NCI-H1092 (cell line): ENCODE measurements at places on chromosomes 12 and 14.

GRCh38 chr12:107560165-107560898 lies 125.3 kb upstream of the PWP1 start:
- no peak for DNase-seq

DNA sequence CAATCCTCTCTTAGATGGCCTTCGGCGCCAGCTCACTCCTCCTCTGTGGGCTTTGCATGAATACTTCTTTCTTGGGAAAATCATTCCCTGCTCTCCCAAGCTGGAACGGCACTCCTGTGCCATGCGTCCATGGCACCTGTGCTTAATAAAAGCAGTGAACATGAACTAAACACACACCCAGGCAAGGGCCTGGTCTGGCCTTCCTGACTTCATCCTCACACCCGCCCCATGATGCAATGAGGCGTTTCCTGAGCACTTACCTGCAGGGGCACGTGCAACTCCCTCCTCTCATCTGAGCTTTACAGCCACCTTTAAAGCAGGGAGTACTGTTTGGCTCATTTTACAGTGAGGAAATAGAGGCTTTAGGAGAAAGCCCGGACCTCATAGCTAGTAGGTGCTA lies 219.8 kb downstream of the SLC41A2 start:
- DNase-seq, result no peak

DNA sequence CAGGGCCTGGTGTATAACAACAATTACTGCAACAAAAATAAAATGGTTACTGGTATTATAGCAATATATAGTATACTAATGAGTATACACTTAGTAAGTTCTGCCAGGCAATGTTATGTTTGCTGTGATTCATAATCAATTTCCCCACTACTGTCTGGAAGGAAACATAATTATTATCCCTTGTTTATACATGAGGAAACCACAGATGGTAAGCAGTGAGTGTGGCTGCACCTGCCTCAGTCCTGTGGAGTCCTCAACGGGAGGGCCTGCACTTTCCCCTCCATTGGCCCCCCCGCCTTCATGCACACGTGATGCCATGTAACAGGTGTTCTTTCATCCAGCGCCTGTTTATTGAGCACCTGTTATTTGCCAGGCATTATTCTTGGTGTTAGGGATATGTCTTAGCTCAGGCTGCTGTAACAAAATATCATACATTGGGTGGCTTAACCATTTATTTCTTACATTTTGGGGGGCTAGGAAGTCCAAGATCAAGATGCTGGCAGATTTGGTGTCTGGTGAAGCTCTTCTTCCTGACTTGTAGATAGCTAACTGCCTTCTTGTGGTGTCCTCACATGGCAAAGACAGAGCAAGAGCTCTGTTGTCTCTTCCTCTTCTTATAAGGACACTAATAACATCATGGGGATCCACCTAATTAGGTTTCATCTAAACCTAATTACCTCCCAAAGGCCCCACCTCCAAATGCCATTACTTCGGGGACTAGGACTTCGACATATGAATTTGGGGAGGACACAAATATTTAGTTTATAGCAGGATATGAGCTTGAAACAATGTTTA lies 59.5 kb upstream of the CHGA start:
- peak; percentile 52 for DNase-seq

GRCh38 chr14:95235351-95235750 lies 78.0 kb upstream of the DICER1 start:
- DNase-seq, result no peak

DNA sequence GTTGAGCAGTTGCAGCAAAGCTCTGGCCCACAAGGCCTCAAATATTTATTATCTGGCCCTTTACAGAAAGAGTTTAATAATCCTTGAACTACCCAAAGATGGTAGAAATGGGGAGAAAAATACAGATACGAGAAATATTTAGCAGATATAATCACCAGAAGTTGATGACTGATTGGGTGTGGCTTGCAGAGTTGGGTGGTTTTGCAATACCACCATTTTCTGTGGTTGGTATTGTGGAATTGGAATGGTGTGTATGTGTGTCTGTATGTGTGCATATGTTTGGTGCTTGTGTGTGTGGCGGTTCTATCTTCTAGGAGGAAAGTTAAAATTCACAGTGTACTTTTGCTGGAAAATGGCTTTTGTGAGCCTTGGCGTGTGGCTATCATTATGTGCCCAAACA lies 85.4 kb upstream of the MANSC4 start:
- no peak for DNase-seq

- DNase-seq, result no peak
Measured at GRCh38 chr12:91406920-91407341, 224.3 kb upstream of the DCN start.

- no peak for DNase-seq
Measured at GRCh38 chr12:52795694-52796428, at the start of gene KRT3. TSS of gene KRT3 (minus strand) at chr12:52796117. CDS start at chr12:52796042, 75 bp downstream.

DNA sequence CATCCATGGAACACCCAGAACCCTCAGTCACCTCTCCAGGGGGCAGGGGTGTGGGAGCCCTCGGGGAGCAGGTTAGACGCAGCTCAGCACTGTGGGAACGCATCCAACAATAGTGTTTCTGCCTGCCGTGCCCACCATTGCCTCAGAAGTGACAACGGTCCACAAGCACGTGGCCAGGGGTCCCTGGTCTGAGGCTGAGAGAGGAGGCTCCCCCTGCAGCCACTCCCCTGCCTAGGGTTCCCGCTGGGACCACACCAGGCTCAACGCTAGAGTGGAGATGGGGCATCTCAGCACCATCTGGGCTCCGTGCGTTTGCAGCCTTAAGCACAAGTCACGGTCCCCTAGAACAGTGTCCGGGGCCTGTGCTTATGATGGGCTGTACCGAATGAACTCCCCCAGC lies 62.7 kb downstream of the TESC start:
- no peak for DNase-seq

GRCh38 chr14:86450085-86450484 lies 920.1 kb downstream of the FLRT2 start:
- no peak for DNase-seq

DNA sequence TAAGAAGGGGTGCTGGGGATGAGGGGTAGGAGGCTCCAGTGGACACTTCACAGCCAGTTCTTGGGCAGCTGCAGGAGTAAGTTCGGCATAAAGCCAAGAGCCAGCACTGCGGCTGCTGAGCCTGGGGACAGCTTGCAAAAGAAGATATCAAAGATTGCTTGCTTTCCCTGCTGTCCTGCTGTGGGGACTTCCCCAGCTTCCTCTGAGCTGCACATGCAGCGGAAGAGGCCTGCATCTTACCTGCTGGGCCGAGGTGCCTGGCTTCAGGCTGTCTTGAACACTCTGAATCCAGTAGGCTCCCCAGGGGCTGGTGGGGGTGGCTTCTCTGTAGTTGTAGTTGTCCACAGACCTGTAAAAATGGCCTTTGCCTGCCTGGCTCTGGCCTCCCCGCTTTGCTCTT lies 1.3 kb downstream of the CHGA start:
- no peak for DNase-seq

DNA sequence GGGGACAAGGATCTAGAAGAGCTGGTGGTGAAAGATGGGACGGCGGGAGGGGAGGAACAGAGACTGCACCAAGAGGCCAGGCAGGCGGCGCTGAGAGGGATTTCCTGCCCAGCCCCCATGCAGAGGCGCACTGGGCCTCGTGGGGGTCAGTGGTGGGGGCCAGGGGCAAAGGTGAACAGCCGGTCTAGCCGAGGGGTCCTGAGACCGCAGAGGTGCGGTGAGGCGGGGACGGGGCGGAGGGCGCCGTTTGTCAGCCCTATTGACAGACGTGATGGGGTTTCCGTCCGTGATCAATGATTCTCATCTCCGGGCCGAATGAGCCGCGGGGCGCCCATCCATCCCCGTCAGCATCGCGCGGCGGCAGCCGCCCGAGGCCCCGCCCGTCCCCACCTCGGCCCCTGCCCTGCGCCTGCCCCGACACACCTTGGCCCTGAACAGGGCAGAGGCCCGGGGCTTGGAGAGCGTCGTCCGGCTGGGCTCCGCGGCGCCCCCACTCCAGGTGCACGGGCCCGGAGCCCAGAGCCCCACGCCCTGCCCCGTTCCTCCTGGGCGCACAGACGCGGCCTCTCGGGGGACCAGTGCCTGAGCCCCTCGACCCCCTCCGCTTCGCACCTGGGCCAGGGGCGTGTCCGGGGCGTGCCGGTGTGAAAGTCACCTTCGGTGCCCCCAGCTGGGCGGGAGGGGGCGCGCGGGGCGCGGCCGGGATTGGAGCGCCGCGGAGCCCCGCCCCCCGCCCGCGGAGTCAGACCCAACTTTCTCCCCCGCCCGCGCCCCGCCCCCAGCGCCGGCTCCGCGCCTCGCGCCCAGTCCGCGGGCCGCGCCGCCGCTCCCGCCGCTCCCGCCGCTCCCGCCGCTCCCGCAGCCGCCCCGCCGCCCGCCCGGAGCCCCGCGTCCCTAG lies at the start of gene NXPH4:
Gene NXPH4, plus strand, starts transcription at position 781 of the 898 bp plus-strand sequence. CDS start 176 bp downstream, outside the sequence.
- DNase-seq, result no peak

DNA sequence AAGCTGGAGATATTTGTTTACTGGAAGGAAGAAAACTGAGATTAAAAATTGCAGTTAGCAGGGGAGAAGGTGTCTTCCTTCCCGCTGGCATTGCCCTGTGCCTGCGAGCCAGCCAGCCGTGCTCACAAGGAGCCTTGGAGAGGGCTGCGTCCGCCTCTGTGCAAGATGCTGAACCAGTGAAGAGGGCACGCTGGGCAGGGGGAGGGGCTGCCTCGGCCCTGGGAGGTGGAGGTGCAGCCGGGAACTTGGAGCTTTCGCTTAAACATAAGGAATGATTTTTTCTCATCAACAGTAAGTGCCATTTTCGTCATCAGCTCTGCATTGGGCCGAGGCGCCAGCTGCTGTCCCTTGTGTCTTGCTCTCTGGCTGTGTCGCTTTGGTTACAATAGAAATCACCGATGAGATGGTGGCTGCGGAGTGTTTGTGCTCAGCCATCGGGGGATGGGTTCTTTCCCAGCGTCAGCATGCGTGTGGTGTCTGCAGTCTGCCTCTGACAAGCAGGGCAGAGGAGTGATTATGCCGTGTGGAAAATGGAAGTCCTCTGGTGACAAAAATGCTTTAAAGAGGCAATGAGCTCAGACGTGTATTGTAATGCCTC lies 97.3 kb downstream of the ESR2 start:
- DNase-seq, result peak; percentile 77

GRCh38 chr14:57526942-57527341 lies 33.3 kb upstream of the CCDC198 start:
- no peak for DNase-seq

GRCh38 chr12:6853626-6854025 lies 1.7 kb downstream of the USP5 start:
- DNase-seq, result no peak

- no peak for DNase-seq
Measured at GRCh38 chr14:96631030-96631429, 128.8 kb downstream of the PAPOLA start.

DNA sequence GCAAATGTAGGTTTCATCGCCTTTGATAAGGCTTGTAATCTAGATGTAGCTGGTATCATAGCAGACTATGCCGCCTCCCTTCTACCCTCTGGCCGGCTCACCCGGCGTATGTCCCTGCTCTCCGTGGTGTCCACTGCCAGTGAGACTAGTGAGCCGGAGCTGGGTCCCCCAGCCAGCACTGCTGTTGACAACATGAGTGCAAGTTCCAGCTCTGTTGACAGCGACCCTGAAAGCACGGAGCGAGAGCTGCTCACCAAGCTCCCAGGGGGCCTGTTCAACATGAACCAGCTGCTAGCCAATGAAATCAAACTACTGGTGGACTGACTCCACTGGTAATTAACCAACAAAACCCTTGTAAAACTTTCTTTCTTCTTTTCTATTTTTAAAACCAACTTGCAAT lies 49.0 kb upstream of the A2ML1 start:
- no peak for DNase-seq

DNA sequence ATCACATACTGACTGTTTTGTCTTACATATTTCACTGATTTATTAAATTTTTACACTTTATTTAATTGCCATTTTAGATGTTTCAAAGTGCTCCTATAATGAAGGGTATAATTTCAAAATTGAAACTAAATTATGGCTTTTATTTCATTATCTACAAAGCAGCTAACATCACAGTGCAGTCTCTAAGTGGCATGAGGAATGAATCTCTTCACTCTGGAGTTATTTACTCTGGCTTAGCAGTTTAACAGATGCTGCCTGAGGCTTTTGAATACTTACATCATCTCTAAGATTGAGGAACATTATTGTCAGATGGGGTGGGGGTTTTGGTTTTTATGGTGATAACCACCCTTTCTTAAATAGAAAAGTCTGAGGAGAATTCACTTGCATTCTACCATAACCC lies 386.4 kb downstream of the TRHDE start:
- DNase-seq, result no peak

- DNase-seq, result no peak
Measured at GRCh38 chr14:97198813-97199212, 401.6 kb downstream of the VRK1 start.

DNA sequence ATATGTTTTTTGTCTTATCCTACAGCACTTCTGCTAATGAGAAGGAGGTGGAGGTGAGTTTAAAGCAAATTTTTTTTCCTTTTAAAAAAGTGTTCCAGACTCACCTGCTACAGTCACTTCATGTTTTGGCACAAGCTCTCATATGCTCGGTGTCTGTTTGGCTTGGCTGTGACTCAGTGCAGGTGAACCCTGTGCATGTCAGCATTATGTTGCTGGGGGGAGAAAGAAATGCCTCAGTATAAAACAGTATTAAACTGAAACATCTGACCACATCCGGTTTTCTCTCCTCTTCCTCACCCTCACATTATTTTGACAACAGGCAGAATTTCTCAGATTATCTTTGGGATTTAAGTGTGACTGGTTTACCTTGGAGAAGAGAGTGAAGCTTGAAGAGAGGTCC lies 105.2 kb downstream of the DNAI7 start:
- no peak for DNase-seq

- no peak for DNase-seq
Measured at GRCh38 chr14:28375295-28375694, 391.3 kb upstream of the FOXG1 start.

DNA sequence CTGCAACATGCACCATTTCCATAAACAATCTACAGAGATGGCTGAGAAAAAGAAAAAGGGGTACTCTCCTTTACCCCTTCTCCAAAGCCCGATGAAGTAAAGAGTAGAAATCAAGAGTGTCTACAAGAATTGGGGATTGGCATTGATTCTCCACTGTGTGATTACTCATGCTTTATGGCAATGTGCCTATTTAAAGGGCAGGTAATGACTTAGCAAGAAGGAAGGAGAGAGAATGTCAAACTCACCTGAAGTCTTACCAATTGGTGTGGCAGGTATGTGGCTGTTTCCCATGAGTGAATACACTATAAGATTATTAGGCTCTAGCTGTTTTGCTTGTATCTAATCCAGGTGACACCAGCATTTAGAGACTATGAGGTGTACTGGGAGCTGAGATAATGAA lies 275.3 kb downstream of the CCER1 start:
- no peak for DNase-seq

DNA sequence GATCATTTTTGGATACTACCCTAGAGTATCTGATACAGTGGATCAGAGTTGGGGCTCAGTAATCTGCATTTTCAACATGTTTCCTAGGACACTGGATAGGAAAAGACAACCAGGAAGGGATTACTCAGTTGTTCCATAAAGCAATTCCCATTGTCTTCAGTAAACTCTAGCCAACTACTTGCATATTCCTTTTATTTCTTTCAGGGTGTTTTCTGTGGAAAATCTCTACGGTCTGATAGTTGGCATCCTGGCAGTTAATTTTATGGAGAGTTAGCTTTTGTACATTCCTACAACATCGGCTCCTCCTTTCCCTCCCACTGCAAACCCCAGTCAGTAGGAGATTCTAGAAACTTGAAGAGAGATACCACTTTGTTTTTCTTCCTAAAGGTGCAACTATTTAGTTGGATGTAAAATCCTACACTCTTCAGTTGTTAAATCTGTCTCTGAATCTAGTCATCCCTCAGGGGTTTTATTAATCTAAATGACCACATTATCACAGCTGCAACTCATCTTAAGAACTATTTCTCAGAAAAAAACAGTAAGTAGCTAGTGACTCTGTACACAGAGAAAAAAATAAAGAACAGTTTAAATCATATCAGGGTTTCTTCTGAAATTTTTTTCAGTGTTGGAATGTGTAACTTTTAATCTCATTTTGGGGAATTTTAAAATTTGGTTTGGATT lies 103.9 kb downstream of the PDE3A start:
- DNase-seq, result no peak
